Brain (organoid and tissue), 16 donors: ENCODE measurements at places on chromosomes 1 and 21. TPM values are rescaled to one million over a fixed set of nuclear protein-coding genes. Genes with fewer than 3 reads are reported as not detected.

THEM5 gene
- polyA plus RNA-seq, result not detected

DNA sequence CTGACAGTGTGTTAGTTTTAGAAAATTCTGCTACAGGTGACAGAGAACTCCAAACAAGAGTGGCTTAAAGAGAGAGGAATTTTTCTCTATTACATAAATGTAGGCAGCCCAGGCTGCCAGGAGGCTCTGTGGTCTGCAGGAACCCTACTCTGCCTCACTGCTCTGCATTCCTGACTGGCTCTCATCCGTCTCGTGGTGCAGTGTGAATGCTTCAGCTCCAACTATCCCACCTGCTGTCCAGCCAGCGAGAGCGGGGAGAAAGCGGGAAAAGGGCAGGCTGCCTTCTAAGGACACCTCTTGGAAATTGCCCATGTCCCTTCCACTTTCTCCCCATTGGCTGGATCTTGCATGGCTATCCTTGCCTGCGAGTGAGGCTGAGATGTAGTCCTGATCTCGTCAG, 131.3 kb downstream of the PEX14 start:
- no peak for DNase-seq

- DNase-seq, result no peak
These were observed 144.5 kb upstream of the DNAH14 start for GRCh38 chr1:224785040-224785328.

- no peak for DNase-seq
These were observed 33.3 kb downstream of the ZP4 start for GRCh38 chr1:237857455-237857854.

GRCh38 chr1:193806079-193807048, 620.0 kb upstream of the B3GALT2 start:
- DNase-seq, result no peak
